ENCODE measurements at places on chromosomes 1 and 21.

DNA sequence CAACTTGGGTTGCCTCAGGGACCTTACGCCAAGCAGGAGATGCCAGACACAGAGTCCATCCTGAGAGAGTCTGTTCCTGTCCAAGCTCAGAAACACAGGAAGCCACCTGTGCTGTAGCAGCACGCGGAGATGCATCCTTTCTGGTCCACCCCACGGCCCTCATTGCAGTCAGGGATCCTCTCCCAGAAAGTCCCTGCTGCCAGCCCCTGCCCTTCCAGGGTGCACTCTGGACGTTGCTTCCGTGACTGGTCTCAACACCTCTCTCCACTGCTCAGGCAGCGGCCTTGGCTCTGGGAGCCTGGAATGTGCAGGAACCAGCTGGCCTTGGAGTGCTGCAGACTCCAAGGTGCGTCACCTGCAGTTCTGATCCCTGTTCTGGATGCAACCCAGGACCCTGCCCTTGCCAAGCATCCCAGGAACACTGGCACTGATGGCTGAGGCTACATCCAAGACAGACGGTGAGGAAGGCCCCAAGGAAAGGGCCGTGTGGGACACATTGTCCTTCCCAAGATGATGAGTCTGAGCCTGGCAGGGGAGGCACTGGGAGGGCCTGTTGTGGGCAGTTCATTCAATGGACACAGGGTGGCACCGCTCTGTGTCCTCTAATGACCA lies 21.7 kb upstream of the COL6A1 start:
- no peak for DNase-seq

DNA sequence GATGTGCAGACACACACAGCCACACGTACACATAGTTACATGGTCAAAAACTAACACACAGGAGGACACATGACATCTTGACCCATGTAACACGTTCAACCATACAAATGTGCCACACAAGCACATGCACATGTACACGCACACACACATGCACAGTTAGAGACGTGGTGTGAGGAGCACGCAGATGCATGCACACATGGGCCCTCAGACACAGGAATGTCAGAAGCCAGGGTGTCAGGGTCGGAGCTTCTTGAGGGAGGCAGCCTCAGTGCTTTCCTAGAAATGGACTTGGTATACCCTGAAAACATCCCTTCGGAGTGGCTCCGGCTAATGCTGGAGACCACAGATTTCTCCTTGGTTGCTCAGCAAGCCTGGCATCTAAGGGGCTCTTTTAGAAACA lies 114.3 kb downstream of the DMRTB1 start:
- DNase-seq, result no peak

- no peak for DNase-seq
These were observed 102.7 kb upstream of the GRIK3 start for GRCh38 chr1:37137014-37137413.

DNA sequence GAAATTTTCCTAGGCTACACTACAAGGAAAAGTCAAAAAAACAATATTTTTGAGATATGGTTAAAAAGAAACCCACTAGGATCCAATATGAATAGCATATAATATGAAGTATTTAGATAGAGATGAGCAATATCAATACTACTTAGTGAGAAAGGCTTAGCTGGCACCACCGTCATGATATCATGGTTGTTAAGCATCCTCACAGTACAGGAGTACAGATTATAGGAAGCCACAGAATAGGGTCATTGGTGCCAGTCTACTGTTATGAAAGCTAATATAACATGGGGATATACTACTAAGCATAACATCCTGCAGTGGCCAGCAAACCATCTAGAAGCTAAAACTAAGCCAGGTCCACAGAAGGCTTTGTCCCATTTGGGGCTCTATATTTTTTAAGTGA lies 28.4 kb upstream of the NRIP1 start:
- DNase-seq, result no peak

Measured in NCI-H345 (cell line).